A549 treated with CORT108297 at 1 μM for 4 hours (cell line): ENCODE measurements at places on chromosomes 11 and 22. TPM values are rescaled to one million over a fixed set of nuclear protein-coding genes. Genes with fewer than 3 reads are reported as not detected.

Gene MPZL3
- 0.29 to 0.47 TPM (median 0.32 TPM) in 5 replicates for total RNA-seq

Gene MAP6
- 1.5 to 1.9 TPM (median 1.7 TPM) in 5 replicates for total RNA-seq

Gene GSTT2B
- 0.21 to 0.47 TPM (median 0.35 TPM) in 5 replicates for total RNA-seq

Gene VPS37C
- total RNA-seq: 16.8 to 19.7 TPM (median 18.2 TPM) in 5 replicates

Gene PTPN5
- not detected in 5 replicates for total RNA-seq

Gene RGL4
- total RNA-seq: 0.05 TPM in 1 of 5 replicates, not detected in the others

Gene BCO2
- total RNA-seq: 0.40 to 1.2 TPM (median 0.80 TPM) in 5 replicates

Gene PRAME
- 99.6 to 116 TPM (median 112 TPM) in 5 replicates for total RNA-seq

Gene C11orf21
- total RNA-seq: not detected in 5 replicates
